ENCODE measurements at places on chromosomes 3 and 15.

GRCh38 chr3:104669083-104669482 lies 697.6 kb upstream of the ALCAM start:
- no peak for DNase-seq

DNA sequence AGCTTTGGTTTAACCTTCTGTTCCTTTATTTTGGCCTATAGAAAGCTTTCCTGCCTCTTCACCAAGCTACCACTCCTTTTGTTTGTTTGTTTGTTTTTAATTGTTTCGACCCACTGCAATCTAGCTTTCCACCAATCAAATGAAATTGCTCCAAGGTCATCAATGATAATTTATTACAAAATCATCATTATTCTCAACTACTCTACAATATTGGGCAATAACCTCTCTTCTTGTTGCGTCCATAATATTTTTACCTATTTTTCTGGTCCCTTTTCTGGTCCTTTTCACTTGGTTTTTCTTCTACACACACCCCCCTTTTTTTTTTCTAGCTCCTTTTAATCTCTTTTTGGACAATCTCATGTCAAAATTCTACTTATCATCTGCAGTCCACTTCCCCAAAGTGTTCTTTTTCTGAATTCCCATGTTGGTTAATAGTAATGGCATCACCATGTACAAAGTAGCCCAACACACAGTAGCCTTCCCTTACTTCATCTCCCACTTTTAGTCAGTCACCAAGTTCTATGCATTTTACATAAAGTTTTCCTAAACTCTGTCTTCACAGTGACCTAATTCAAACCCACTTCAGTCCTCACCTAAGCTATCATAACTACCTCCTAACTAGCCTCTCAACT lies 11.0 kb upstream of the ANKRD28 start:
- no peak for DNase-seq

DNA sequence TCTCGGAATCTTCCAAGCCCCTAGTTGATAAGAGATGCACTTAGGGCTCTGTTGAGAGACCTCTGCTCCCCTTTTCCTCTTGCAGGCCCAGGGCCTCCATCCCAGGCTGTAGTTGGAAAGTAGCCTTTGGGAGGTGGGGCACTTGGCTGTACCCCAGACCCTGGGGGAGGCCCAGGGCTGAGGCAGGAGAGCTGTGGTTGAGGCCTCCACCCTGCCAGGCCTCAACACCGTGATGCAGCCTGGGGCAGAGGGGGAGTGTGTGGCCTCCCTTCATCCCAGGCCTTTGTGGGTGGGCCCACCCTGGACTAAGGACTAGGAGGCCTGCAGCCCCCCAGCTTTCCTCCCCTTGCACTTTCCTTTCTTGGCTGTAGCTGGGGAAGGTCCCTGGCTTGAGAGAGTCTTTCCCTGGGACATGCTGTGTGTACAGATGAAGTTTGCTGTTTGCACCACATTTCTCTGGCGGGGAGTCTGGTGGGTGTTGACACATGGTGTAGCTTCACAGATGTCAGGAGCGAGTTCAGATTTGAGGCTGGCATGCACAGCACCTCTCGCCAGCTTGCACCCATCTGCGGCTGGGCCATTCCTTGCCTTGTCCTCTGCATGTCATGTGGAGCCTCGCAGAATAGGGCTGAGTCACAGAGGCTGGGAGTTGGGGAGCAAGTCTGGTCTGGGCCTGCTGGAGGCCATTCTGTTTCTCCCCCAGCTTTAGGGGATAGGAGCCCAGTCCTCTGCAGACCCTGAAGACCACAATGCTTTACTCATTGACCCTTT lies 13.7 kb downstream of the PLEKHO2 start:
- DNase-seq = no peak

- no peak for DNase-seq
Measured at GRCh38 chr3:130783629-130784028, 37.0 kb upstream of the PIK3R4 start.

- no peak for DNase-seq
Measured at GRCh38 chr3:14769544-14770325, 49.0 kb upstream of the FGD5 start.

DNA sequence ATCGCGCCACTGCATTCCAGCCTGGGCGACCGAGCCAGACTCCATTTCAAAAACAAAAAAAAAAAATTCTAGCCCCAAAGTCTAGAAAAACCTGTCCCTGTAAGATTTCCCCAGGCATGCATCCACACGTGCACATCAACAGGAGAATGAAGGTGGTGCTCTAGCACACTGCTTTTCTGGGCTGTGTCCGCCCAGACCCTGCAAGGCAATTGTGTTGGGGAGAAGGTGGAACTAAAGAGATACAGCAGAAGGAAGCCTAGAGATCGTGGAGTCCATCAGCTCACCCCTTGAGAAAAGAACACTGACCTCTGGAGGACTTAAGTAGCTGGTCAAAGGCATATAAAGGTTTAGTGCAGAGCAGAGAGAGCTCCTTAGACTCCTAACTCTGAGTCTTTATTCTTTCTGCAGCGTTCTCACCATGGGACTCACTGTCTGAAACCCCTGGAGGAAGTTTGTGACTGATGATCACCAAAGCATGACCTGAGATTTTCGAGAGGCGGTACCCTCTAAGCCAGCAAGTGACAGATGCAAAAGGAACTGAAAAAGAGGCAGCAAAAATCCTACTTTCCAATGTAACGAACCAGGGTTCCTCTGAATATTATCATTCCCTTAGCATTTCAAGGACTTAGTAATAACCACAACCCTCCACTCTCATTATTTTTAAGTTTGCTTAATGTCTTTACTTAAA lies 179.8 kb downstream of the MEX3B start:
- no peak for DNase-seq

- DNase-seq = no peak
Measured at GRCh38 chr3:123791898-123792297, 92.2 kb downstream of the MYLK start.

Data from esophagus squamous epithelium (tissue), 5 donors.